Hippocampal formation (tissue), 2 donors: ENCODE measurements at places on chromosomes 4 and X.

DNA sequence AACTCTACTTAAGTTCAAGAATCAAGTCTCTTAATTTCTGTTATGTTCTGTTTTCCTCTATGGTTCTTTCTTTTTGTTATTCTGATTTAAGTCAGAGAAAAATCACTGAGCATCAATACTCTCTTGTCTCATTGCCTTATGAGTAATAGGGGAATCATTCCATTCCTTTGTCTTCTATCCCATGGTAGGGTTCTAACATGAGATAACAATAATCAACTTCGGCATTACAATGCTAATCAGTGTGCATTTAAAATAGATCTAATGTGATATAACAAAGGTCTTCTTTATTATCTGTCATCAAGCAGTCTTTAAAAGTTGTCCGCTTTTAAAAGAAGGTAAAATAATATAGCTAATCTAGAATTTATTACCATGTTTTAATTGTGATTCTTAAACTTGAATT is 446.9 kb downstream of the IL15 start:
- no peak for DNase-seq

GRCh38 chr4:14196131-14196530 is 568.6 kb upstream of the BOD1L1 start:
- no peak for DNase-seq

DNA sequence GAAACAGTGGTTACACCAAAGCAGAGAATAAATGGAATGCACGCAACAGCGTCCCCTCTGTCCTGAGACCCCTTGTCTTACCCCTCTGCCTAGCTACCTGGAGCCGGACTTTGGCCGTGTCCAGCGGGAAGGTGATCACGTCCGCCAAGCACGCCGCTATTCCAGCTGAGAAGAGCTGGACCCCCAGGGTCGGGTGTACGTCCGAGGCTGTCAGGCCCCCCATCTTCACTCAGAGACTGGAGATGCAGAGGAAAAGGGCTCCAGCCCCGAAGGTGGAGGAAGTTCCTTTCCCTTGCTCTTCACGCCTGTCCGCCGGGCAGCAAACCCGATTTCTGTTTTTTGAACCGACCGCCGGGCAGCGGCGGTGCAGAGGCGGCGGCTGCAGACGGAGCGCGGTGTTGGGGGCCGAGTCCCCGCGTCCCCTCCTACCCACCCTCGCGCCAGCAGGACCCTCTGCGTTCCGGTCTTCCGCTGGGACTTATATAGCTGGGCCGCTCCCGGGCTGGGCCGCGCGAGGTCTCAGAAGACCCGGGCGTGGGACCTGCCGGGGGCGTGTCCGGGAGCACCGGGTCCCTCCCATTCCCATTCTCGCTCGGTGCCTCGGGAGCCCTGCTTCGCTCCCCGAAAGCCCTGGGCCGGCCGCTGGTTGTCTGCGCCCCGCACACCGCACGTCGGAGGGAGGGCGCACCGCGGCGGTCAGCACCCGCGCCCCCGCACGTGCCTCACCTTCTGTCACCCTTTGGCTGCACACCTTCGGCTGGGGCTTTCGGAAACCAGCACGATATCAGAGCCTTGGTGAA is at the start of gene UCP1:
Gene UCP1, minus strand, starts transcription at position 455 of the 800 bp plus-strand sequence. Its CDS starts 232 bp downstream, at position 223.
- DNase-seq = no peak

- DNase-seq = no peak
Observed at GRCh38 chrX:69988955-69989394, 60.8 kb downstream of the AWAT2 start.

- DNase-seq = no peak
Observed at GRCh38 chr4:112552668-112553067, 36.7 kb upstream of the NEUROG2 start.

DNA sequence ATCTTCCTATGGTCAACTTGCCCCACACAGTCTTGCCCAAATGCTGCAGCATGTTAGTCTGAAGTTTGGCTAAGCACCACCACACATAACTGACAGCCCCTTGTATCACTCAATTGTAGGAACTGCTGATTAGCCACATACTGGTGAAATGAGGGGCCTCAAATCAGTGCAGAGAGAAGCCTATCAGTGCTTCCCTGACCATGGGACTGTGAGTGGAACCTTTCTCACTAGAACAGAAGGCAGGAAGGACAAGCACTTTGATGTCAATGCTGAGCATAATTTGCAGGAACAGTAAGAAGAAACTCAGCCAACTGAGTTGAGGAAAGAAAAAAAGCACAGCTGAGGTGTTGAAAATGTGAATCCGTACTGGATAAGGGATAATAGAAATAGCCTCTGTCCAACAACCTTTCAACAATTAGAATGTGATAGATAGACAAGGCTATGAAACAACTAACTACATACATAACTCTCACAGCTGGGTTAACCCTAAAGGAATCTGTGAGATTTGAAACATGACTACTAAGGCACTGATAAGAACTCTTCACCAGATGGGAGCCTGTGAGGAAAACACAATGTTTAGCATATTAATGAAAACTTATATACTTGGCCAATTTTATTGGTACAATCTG is 136.6 kb upstream of the SH3RF1 start:
- no peak for DNase-seq

DNA sequence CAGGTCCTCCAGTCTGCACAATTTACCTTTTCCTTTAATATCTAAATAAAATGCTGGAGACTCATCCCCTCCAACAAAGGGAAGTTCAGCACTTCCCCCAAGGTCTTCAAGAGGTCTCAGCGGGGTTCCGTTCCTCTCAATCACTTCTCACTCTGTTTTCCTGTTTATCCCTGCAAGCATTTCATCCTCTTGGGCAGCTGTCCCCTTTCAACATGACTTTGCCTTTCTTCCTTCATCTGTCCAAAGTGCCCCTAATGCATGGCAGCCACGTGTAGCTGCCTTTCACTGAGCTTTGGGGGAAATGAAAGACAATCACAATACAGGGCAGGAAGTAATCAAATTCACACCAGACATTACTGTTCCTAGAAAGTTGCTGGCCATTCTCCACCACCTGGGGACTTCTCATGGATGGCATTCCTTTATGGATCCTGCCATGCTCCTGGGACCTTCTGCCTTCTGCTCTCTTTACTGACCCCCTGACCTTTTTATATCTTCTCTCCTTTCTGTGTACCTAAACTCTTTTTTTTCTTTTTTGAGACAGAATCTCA is 79.7 kb upstream of the USP9X start:
- DNase-seq = peak; percentile 5

GRCh38 chr4:175823015-175823742 is 11.1 kb upstream of the GPM6A start:
- no peak for DNase-seq

- no peak for DNase-seq
Observed at GRCh38 chr4:924107-925096, 7.7 kb downstream of the GAK start.

DNA sequence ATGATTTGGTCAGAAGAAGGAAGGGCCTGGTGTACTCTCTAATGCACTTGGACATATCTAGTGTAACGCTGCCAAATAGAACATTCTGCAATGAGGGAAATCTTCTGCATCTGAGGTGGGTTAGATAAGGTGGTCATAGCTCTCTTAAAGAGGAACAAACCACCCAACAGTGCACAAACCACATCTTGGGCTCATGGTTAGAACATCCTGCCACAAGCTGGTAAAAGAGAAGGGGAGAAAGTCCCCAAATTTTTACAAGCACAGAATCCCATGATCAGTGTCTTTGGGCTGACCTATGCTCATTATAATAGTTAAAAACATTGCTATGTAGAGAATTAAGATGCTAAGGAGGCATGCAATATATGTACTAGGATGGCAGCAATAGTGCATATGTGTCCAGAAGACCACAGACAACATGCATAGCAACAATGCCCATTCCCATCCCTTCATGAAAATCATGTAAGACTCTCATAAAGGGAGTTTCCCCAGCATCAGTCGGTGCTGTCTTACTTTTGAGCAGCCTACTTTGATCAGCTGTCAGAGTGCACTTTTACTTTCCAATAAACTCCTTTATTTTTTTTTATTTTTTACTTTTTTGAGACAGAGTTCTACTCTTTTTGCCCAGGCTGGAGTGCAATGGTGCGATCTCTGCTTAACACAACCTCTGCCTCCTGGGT is 99.7 kb upstream of the SLC7A11 start:
- no peak for DNase-seq

GRCh38 chrX:44747969-44748368 is 95.9 kb upstream of the DUSP21 start:
- DNase-seq = no peak

- no peak for DNase-seq
Observed at GRCh38 chr4:182062458-182062857, 180.7 kb upstream of the TENM3 start.
